ENCODE measurements at places on chromosomes 3 and 15.

DNA sequence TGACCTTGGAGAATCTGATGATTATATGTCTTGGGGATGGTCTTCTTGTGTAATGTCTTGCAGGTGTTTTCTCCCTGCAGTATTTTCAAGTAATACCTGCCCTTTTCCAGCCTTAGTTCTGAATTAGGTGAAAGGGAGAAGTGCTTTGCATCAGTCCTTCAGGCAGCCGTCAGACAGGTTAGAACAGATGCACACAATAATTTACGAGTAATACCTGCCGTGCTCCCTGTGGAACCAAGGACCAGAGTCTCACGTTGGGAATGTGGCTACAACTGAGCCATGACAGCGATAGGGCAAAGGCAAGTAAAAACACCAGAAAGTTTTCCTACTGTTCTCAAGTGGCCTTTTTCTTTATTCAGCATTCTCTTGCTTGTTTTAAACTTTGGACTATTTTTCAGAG, 69.1 kb downstream of the CHCHD6 start:
- no peak for DNase-seq

- no peak for DNase-seq
Observed at GRCh38 chr3:42836150-42837123, 27.2 kb downstream of the ACKR2 start.

- no peak for DNase-seq
Observed at GRCh38 chr15:26697913-26698312, 75.0 kb downstream of the GABRB3 start.

DNA sequence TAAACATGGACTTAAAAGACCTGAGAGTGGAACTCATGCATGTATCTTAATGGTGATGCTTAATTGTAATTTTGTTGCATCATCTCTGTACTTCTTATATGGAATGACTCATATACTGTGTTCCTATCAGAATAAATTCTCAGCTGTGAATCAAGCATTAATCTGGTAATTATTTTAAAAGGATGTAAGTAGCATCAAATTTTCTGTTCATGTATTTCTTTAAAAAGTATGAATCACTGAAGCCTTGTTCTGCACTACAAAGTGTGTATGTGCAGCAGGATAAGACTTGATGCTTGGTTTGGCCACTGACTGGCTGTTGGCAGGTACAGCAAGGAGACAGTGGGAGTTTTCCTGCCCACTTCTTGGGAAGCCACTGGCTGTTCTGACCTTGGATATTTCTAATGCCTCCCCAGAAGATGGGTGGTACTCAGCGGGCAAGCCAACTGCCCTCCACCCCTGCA, 123.9 kb downstream of the ANO10 start:
- no peak for DNase-seq

DNA sequence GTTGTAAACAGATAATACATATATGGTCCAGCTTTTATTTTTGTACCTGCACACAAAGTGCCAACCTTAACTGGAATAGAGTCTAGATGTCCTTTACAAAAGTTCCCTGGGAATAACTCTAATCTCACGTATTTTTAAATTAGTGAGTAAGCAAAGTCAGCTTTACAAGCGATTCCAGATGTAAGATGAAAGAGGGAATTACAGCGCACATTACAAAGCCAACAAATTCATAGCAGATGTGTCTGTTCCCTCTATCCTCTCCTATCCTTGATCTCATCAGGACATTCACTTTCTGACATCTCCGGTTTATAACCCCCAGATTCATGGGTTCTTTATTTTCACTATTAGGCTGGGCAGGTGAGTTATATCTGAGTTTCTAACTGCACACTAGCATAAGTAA, 406.8 kb upstream of the ZNF385D start:
- no peak for DNase-seq

DNA sequence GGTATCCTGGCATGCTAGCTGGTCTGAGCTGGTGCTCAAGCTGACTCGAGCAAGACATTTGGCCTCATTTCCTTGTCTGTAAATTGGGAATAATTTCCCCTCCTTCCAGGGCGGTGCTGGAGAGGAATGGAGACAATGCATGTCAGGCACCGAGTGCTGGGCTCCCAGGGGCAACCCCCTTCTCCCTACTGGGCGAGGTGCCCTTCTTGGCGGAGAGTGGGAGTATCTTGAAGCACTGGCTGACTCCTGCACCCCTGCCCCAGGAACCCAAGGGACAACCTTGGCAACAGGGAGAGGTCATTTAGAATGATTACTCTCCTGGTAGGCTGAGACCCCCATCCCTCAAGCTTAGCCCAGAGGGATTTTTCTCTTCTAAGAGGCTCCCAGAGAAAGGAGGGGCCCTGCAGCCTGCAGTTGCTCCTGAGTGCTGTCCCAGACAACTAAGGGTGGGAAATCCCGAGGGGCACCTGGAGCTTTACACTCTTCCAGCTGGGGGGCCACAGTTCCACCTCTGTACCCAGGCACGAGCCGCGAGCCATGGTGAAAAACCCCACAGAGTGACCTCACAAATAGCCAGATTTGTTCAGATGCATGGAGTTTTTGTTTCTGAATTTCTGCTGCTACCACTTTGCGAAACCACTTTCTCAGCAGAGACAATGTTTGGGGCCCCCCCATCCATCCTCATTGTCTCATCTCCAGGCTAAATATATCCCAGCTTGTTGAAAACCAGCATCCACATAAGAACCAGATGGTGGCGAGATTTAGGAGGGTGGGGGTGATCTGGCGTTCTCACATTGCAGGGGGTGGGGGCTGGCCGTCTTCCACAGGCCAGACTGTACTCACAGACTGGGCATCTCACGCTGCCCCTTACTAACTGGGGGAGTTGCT, 44.8 kb downstream of the ABTB1 start:
- DNase-seq, result no peak

DNA sequence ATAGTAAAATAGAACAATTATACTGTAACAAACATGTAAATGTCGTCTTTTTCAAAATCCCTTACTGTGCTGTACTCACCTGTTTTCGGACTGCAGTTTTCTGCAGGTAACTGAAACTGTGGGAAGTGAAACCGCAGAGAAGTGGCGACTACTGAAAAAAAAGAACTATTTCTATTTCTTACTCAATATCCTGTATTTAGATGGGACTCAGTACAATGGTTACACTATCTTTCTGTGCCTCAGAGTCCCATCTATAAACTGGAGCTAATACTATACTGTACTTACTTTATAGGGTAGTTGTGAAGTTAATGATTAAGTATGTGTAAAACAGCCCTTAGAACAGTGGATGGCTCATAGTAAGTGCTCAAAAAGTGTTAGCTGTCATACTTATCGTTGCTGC, 14.3 kb upstream of the P2RY12 start:
- DNase-seq, result no peak

DNA sequence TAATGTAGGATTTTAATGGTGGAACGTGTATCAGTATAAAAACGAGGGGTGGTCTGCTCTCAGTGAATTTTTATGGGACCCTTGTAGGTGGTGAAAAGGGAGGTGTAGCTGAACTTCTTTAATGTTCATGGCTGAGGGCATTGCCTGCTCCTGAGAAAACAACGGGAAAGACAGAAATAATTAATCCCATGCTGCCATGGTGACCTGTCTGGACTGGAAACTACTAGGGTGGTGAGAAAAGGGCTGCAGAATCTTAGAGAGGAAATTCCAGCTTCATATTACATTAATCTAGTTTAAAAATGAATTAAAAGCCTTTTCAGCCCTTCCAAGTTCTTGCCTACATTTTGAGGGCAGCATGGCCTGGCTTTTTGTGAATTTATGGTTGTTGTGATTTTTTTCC, 47.6 kb downstream of the ZBTB38 start:
- DNase-seq, result no peak

GRCh38 chr3:88189361-88189810, 39.6 kb downstream of the C3orf38 start:
- DNase-seq, result no peak

- no peak for DNase-seq
Observed at GRCh38 chr3:181729341-181729869, 17.7 kb downstream of the SOX2 start.
